ENCODE measurements at places on chromosomes 12 and 14.

DNA sequence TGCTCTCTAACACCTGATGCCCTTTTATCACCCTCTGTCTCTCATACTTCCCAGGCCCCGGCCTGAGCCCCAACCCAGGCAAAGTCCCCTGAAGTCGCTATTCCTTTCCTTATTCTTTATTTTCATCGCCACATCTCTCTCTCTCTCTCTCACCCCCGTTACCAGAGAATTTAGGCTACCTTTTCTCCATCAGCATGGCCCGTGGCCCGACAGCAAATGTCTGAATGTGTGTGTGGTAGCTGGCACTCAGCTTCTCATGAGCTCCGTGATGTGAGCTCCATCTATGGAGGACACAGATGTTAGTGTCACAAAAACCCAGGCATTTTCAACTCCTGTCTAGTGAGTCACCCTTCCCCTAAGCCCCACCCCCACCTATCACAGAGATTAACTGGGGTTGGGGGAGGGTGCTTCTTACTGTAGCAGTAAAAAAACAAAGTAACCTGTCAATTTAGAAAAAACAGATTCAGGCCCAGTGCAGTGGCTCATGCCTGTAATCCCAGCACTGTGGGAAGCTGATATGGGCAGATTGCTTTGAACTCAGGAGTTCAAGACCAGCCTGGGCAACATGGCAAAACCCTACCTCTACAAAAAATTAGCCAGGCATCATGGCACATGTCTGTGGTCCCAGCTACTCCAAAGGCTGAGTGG, 53.8 kb downstream of the VCPKMT start:
- peak; percentile 60 for DNase-seq

GRCh38 chr14:62280366-62280765, 518.1 kb downstream of the SNAPC1 start:
- DNase-seq: no peak

DNA sequence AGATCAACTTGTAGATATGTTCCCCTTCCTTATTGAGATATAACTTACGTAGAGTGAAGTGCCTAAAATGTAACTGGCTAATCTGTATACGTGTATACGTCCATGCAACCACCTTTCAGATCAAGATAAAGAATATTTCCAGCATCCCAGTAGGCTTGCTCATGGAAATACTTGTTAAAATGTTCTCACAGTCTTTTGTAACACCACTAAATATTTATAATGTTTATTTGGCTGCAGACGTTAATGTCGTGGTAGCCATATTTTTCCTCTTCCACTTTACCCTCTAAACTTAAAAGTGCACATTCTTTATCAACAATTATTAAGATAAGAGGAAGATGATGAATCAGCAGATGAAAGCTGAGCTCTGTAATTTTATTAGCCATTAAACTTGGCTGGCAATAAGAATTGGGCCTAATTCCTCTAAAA, 447.4 kb downstream of the AEBP2 start:
- DNase-seq: no peak

GRCh38 chr12:87847147-87847546, 182.1 kb downstream of the C12orf50 start:
- no peak for DNase-seq

- DNase-seq: no peak
These were observed 727.3 kb downstream of the NRXN3 start for GRCh38 chr14:78897443-78897842.

All from GM23248 (cell line).